ENCODE measurements at places on chromosomes 2 and 18. TPM values are rescaled to one million over a fixed set of nuclear protein-coding genes. Genes with fewer than 3 reads are reported as not detected.

GRCh38 chr2:69525261-69525660, 88.0 kb upstream of the NFU1 start:
- DNase-seq: no peak

ERFE gene
- total RNA-seq: 5.2 TPM

DNA sequence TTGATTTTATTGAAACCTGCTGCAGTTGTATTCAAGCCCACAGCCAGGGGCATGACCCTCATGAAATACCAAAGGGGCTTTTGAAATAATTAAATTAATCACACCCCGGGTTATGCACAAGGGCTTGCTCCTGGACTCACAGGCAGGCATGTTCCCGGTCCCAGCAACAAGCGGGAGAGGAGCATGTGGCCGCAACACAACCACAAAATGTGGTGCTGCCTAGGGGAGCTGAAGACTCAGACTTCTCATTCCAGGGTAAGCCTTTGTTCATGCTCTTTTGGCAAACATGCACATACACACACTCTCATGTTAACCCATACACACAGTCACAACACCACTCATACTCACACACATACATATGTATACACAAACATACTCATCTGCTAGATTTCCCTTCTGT, 233.7 kb upstream of the SMAD2 start:
- no peak for DNase-seq

CASP10 gene
- total RNA-seq: 7.9 TPM

ST6GAL2 gene
- not detected for total RNA-seq

GRCh38 chr2:85971366-85971765, 82.6 kb upstream of the ST3GAL5 start:
- peak; percentile 36 for DNase-seq

RNF144A gene
- 1.5 TPM for total RNA-seq

- peak; percentile 32 for DNase-seq
Measured at GRCh38 chr2:217790681-217791392, 212.0 kb downstream of the TNS1 start.

GRCh38 chr18:61841706-61842105, 51.1 kb downstream of the RNF152 start:
- DNase-seq: no peak

GRCh38 chr2:229446350-229446749, 175.3 kb upstream of the PID1 start:
- no peak for DNase-seq

DNA sequence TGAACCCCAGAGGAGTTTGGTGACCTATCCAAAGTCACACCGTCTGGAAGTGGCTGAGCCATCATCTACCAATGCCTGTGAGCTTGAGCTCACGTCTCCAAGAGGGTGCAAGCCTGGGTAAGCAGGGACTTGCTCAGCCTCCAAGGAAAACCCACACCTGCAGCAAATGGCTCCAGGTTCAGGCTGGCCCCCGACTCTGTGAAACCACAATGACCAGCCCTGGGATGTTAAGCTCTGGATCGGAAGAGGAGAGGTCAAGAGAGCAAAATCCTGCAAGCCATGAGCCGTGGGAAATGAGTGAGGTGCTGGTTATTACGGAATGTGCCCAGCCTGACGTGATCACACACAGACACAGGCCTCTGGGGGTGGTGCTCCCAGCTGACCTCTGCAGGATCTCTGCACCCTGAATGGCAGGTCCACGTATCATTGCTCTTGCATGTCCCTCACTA, 94.1 kb upstream of the OTOS start:
- peak; percentile 43 for DNase-seq

Data from M059J (cell line).